Femur (tissue), 1 donor: ENCODE measurements at places on chromosomes 5 and 9.

DNA sequence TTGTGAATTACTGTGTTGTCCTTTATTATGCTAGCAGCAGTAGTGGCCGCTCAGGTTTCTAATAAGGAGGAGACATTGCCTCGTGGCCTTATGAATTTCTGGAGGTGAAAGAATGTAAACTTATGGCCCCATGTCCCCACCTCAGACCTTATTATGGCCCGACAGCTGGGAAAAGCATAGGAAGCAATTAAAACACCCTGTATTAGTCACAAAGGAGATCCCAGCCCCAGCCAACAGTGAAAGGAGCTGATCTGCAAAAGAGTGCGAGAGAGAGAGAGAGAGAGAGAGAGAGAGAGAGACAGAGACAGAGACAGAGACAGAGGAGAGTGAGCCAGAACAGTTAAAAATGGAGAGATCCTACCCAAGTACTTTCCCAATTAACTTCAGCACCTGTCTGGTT, 269.3 kb downstream of the DMRT2 start:
- no peak for DNase-seq

DNA sequence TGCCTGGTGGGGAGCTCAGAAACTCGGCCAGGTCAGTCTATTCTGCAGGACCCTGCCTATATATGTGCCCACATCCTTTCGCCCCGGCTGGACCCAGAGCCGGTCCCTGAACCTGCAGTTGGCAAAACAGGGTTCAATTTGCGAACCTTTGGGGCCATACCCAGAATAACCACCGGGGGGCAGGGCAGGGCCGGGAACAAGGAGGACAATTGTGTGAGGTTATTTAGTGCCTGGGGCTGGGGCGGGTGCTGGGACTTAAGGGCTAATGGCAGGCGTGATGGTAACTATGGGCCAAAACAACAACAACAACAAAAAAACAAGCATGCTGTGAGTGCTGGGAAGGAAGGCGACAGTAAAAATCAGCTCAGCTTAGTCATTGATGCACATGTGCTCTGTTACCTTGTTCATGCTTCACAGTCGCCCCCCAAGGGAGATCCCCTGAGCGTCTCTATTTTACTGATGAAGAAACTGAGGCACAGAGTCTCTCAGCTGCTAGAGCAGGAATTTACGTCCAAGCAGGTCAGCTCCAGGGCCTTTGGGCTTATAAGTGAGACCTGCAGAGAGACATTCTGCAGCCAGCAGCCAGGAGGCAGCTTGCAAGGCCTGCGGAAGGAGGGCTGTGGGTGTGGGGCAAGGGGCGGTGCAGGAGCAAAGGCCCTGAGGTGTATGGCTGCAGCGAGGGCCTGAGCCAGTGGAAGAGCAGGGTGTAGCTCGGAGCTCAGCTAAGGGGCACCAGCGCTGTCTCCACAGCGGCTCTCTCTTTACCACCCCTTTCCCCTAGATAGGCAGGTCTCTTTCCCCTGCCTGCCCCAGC, 106.0 kb downstream of the PHF2 start:
- peak; percentile 64 for DNase-seq

GRCh38 chr5:173243831-173244305, 8.9 kb upstream of the NKX2-5 start:
- no peak for DNase-seq

- no peak for DNase-seq
Measured at GRCh38 chr5:158819840-158820620, 279.7 kb downstream of the EBF1 start.

GRCh38 chr9:93262537-93263310, 78.8 kb downstream of the WNK2 start:
- DNase-seq, result peak; percentile 15

DNA sequence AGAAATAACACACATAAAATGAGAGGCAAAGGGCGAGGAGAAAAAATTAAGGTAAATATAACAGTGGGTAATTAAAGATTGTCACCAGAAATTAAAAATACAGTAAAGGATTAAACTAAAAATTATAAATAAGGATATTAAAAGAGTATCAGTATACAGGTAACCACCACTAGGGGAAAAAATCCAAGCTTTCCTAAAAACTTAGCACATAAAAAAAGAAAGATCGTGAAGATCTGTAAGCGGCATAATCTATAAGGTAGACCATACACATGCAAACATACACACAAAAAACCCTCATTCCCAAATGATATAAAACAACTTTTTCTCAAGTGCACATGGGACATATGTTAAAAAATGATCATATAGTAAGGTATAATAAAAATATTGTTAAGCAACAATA, 577.3 kb upstream of the NUDT12 start:
- no peak for DNase-seq

GRCh38 chr9:87179553-87180340, 232.4 kb upstream of the GAS1 start:
- DNase-seq, result no peak

DNA sequence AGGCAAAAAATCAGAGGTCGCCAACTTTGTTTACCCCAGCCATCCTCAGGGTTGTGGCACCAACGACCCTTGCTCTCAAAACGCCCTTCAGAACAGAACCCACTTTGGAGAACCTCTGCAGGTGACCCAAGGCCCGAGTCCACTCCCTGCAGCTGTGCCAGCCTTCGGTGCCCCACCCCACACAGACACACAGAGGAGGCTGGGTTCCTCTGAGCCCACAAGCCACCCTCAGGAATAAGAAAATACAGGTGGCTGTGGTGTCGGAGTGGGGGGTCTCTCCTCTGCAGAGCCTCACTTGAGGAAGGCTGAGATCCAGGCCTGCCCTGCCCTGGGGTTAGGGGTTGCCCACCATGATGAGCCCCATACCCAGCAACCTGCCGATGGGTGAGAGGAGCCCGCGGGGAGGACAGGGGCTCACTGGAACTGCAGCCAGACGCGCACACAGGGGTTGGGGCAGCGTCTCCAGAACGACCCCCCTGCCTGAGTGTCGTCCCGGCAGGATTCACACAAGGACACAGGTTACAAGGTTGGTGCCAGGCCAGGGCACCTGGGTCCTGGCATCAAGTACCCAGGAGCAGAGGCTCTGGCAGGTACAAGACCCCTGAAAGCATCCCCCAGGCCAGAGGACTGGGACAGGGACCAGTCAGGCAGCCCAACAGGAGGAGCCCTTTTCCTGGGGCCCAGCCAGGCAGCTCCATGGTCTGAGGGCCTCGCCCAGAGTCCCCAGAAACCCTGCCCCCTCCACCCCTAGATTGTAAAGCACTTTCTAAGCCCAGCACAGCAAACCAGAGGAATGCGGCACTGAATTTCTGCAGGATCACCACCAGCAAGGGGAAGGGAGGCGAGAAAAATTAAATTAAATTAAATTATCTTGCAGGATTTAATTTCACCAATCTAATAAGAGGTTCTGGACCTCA, 40.0 kb downstream of the NACC2 start:
- peak; percentile 18 for DNase-seq

DNA sequence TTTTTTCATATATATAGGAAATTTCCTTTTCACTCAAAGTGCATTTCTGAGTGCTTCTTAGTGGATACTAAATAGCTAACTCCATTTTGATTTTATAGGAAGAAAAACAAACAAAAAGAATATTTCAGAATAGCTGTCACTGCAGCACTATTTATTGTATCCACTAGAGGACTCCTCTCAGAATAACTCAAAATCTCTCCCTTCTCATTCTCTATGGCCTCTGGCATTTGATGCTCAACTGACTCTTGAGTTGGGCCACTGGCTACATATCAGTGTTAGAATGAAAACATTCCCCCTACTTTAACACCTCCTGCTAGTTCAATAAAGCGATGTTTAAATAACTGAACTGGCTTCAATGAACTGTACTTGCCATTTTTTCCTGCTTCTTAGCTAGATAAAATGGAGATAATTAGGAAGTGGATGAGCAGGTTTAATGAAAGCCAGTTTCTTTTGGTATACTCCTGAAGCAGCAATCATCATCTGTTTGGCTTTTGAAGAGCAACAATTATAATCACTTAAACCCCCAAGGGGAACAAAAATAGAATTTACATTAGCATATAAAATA, 16.6 kb upstream of the ELAVL2 start:
- no peak for DNase-seq

- DNase-seq, result no peak
Measured at GRCh38 chr9:134987906-134988700, 70.4 kb upstream of the FCN1 start.

DNA sequence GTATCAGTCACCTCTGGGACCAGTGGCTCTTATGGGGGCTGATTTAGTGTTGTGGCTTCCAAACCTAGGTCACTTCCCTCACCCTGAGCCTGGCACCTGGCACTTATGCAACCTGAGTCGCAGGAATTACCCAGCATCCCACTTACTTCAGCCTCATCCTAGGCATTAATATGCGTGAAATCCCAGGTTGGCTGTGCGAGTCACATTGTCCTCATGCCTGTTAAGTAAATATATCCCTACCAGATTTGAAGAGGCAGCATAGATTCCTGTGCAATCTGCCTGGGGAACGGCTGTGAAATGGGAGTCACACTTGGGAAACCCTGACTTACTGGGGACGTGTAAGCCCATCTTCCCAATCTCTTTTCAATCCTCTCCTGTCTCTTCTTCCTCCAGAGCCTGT, 42.7 kb upstream of the AKNA start:
- DNase-seq, result no peak

DNA sequence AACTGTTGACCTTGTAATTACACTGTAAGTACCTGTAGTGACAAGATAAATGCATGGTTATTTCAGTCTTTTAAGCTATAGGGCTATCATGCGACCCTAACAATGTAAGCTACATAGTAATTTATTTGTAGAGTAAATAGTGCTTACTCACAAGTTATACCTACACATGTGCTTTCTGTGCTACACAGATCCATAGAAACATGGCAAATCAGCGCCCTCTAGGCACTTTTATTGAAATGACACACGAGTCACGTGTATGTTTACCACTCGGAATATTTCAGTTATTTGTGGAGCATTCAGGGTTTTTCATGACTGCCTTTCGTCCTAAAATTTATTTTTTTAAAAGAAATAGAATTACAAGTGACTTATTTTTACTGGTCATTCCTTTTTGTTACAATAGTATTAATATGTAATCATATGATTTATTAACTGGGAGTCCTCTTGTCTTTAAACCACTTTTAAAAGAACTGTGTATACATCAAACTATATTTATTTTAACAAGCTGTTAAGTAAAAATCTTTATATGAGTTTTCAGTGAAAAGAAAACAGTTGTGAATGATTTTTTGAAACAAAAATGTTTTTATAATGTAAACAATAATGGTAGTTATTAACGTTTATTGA, 1242.3 kb upstream of the WWC1 start:
- DNase-seq, result peak; percentile 27

DNA sequence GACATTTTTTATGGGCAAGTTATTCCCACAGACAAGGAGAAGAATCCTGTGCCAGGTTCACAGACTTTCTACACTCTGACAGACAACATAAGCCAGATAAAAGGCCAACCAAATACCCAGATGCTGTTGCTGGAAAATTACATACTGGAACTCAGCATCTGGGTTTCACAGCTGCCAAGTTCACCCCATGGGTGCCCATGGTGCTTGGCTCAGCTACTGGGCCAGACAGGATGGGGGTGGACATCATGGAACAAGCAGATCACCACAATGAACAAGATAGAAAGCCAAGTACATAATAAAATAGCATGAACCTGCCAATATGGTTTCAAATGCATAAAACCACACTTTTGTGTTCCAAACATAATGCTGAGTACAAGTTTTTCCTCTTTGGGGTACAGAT, 999.8 kb downstream of the NR2F1-AS1 start:
- DNase-seq, result peak; percentile 46
